Activated T-cell treated with anti-CD3 and anti-CD28 coated beads for 1 hour (primary cell): ENCODE measurements at places on chromosomes 6 and 20.
A peak's percentile ranks its signal among the peaks of the same experiment; 100 is the strongest.

DNA sequence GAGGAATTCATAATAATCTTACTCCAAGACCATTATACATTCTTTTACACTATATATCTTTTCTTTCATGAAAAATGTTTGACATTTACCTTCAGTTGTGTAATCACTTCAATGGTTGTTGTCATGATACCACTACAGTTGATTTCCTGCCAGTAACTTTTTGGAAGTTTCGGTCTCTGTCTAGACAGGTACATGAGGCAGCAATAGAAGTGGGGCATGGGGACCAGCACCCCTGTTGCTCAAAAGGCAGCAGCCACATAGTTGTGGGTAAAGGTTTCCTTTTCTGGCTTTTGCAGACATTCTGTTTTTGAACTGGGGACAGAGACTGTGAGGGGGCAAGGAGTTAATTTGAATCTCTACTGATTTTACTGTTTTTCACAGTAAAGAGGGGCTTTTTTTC, 14.1 kb downstream of the SAMD5 start:
- DNase-seq: no peak

DNA sequence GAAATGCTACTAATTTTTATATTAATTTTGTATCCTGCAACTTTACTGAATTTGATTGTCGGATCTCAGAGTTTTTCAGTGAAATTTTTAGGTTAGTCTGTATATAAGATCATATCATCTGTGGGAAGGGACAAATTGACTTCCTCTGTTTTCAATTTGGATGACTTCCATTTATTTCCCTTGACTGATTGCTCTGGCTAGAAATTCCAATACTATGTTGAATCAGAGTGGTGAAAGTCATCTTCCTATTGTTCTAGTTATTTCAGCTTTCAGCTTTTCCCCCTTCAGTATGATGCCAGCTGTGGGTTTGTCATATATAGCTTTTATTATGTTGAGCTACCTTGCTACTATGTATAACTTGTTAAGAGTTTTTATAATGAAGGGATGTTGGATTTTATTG, 771.2 kb downstream of the KIF16B start:
- DNase-seq: no peak

DNA sequence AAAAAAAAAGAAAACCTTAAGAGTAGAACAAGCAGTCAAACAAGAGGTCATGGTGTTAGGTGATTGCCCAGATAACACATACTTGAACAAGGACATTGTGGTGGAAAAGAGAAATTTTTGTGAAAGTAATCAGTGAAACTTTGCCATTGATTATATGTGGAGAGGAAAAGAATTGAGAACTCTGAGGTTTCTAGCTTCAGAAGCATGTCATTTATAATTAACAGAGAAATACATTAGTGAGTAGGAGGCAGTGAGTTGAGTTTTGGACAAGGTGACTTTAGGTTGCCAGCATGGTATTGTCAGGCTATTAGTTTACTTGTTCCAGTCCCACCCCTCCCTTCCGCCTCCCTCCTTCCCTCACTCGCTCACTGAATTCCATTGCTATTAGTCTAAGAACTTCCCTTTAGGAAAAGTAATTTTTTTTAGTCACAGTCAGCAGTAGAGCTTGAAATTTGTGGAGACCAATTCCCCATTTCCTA, 17.2 kb downstream of the TAB2 start:
- DNase-seq: no peak

GRCh38 chr20:54435015-54435414, 40.4 kb upstream of the DOK5 start:
- DNase-seq: no peak

GRCh38 chr20:34948030-34948429, 7.6 kb downstream of the GSS start:
- no peak for DNase-seq

DNA sequence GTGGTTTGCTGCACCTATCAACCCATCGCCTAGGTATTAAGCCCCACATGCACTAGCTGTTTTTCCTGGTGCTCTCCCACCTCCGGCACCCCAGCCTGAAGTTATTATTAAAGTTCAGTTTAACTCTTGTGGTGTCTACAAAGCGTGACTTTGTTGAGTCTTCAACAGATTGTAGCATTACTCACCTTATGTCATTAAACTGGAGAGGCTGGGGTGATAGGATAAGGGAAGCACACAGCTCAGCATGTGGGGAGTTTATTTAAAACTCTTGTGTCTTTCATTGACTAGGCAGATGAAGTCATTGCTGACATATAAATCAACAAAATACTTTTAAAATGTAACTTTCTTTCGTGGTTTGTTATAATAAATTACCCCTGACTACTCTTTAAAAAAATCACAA, 84.7 kb upstream of the GCM1 start:
- DNase-seq: no peak

GRCh38 chr20:22346716-22347115, 237.7 kb downstream of the FOXA2 start:
- DNase-seq: no peak

GRCh38 chr6:107546691-107547450, 57.0 kb downstream of the SOBP start:
- DNase-seq: no peak

GRCh38 chr6:113662093-113662665, 195.0 kb upstream of the MARCKS start:
- no peak for DNase-seq

DNA sequence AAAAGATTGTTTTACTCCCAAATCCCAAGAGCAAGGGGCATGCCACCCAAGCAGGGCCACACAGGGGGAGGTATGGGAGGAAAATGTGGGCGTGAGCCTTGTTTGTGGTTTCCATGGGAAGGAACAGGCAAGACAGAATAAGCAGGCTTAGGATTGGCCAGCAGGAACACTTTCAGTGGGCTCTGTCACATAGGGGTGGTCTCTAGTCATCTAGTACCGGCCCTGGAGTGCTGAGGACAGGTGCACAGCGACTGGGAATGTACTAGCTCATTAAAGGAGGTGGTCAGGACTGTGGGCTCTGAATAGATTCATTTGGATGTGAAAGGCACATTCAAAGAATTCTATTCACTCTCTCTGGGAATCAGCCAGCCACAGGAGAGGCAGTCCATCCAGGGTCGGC, 175.6 kb downstream of the TBC1D7 start:
- no peak for DNase-seq

- no peak for DNase-seq
These were observed 547.5 kb upstream of the ADGRB3 start for GRCh38 chr6:68087399-68088133.

GRCh38 chr6:91387290-91388059, 800.6 kb upstream of the MAP3K7 start:
- no peak for DNase-seq

DNA sequence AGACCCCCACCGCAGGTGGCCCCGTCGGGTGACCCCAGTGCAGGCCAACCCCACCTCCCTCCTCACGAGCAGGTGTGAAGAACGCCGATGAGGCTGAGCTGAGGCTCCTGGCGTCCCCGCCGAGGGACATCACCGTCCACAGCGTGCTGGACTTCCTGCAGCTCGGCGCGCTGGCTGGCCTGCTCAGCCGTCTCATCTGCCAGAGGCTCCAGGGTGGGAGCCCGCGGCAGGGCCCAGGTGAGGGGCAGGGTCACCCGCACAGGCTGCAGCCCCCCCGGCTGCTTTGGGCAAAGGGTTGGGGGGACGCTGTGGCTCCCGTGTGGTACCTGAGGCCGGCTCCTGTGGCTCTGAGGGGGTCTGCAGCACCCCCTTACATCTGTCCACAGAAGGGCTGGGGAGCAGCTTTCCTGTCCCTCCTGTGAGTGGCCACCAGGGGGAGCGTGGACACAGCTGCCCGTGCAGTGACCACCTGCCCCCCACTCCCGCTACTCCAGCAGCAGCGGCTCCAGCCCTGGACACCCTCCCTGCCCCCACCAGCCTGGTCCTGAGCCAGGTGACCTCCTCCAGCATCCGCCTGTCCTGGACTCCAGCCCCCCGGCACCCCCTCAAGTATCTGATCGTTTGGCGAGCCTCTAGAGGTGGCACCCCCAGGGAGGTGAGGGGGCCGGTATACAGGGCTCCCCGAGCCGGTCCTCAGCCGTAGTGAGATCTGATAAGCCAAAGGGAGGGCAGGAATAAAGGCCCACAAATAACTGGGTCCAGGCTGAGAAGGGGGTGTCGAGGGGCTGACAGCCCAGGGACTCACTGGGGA, 16.5 kb downstream of the COL20A1 start:
- peak; percentile 18 for DNase-seq

DNA sequence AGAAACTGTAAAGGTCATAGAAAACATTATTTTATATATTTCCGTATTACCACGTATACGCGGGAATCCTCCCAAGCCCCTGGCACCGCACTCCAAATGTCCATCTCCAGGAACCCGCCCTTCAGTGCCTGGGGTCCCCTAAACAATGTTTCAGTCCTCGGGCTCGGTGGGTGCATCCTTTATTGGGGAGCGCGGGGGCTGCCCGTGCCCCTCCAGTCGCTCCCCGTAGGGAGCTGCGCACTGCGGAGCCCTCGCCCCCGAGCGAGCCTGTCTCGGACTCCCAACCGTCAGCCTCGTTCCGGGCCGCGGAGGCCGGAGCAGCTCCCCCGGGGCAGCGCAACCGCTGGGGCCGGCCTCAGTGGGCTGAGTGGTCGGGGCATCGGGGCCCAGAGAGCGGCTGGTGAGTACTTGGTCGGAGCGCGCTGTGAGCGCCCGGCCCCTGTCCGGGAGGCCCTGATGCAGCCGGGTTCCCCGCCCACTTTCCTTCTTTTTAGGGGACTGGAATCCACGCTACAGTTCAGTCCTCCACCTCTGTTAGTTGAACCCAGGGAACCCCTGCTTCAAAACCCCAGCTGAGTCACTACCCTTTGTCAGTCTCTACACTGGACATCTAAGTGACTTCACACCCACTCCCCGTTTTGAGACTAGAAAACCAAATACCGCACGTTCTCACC, at the start of gene DNAH8:
Gene DNAH8, plus strand, starts transcription at position 296 of the 674 bp plus-strand sequence. CDS start 7,499 bp downstream, outside the sequence.
- no peak for DNase-seq

DNA sequence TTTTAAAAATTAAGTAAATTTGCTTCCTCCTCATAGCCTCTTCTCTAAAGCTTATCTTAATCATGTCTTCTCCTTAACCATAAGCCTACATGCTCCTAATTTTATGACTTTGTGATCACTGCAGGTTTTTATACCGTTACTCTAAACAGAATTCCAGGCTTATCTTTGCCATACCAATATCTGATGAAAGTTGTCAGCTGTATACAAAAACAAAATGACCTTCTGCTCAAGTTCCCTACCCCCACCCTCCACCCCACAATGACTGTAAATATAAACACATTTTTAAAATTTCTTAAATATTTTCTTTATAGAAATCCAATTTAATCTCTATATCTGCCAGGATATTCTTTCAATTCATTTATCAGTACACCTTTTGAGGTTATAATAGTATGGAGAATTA, 60.5 kb upstream of the SGK1 start:
- no peak for DNase-seq

DNA sequence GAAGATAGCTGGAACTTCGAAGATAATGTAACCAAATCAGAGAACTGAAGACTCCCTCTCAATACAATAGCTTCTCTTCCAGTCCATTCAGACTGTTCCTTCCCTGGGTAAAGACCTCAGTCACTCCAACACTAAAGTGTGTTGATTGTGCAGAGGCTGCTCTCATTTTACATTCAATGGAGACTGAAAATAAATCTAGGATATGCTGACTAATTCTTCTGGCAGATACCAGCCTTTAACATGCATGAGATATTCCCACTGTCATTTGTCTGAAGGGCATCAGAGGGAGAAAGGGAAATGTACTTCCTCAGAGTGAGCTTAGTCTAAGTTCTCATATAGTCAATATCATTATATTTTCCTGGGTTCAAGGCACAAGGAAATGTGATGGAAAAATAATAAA, 166.4 kb upstream of the IRAK1BP1 start:
- DNase-seq: no peak
